ENCODE measurements at places on chromosomes 12 and 14. TPM values are rescaled to one million over a fixed set of nuclear protein-coding genes. Genes with fewer than 3 reads are reported as not detected.

Gene DDN
- 0.12 TPM for total RNA-seq

Gene CYP27B1
- total RNA-seq, result 4.3 TPM

Gene GLI1
- total RNA-seq, result 5.7 TPM

Gene ZNF839
- 12.5 TPM for total RNA-seq

DNA sequence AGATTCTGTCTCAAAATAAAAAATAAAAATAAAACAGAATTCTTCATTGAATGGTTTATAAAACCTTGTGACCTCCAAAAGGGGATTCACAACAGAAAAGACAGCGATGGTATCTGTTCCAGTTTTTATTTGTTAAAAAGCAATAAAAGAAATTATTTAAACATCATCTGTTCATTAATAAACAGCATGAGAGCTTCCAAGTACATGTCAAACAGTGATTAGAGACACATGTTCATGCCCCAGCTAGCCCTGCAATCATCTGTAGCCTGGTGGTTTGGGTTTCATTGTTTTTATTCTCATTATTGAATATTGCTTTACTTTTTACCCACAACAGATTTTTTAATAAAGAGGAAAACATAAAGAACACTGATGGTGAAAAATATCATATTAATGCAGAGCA lies 173.3 kb downstream of the ANO2 start:
- no peak overlapping the region for H3K27ac ChIP-seq
- no peak for DNase-seq
- H3K4me1 ChIP-seq, result peaks cover 40% of the 10 kb centered on the region
- H3K27me3 ChIP-seq, result no peaks in the 10 kb centered on the region
- H3K4me3 ChIP-seq, result no peak overlapping the region

- no peak overlapping the region for H3K4me3 ChIP-seq
- H3K27ac ChIP-seq, result no peak overlapping the region
- no peaks in the 10 kb centered on the region for H3K36me3 ChIP-seq
- no peaks in the 10 kb centered on the region for H3K4me1 ChIP-seq
These were observed 40.9 kb downstream of the RTN1 start for GRCh38 chr14:59829469-59830337.

GRCh38 chr14:100296106-100296651 lies 10.1 kb downstream of the SLC25A29 start:
- H3K27ac ChIP-seq, result no peak overlapping the region
- DNase-seq, result peak; percentile 8
- no peak overlapping the region for H3K4me3 ChIP-seq
- H3K36me3 ChIP-seq, result peaks cover 9% of the 10 kb centered on the region
- H3K27me3 ChIP-seq, result no peaks in the 10 kb centered on the region

Gene HHIPL1
- 1.7 TPM for total RNA-seq

DNA sequence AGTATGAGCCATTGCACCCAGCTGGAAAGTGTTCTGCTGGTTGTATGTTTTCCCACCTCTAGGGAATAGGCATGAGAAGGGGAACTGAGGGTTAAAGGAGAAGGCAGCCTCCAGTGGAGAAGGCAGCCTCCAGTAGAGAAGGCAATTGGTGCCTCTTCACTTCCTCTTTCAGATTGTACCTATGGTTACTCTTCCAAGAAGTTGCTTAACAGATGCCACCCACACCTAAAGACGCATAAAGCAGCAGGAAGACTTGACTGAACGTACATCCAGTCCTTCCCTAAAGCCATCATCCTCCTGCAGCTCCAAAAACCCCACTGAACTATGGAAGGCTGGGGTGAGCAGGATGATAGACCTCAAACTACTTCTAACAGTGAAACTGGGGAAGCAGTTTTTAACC lies 13.1 kb downstream of the DPF3 start:
- no peak overlapping the region for H3K27ac ChIP-seq
- DNase-seq, result no peak
- H3K4me1 ChIP-seq, result peaks cover 1% of the 10 kb centered on the region
- no peaks in the 10 kb centered on the region for H3K36me3 ChIP-seq
- peak overlapping the region; percentile 4 for H3K4me3 ChIP-seq
- H3K27me3 ChIP-seq, result no peaks in the 10 kb centered on the region

Gene ZNF605
- 10.7 TPM for total RNA-seq

- no peaks in the 10 kb centered on the region for H3K27me3 ChIP-seq
- no peak overlapping the region for H3K4me3 ChIP-seq
- DNase-seq, result no peak
- H3K36me3 ChIP-seq, result no peaks in the 10 kb centered on the region
These were observed 83.8 kb downstream of the NRXN3 start for GRCh38 chr14:78253986-78254385.

Gene HSPB8
- total RNA-seq, result 34.4 TPM

GRCh38 chr14:37707716-37708115 lies 112.3 kb downstream of the TTC6 start:
- H3K4me1 ChIP-seq, result no peaks in the 10 kb centered on the region
- no peaks in the 10 kb centered on the region for H3K36me3 ChIP-seq
- no peak for DNase-seq
- no peaks in the 10 kb centered on the region for H3K27me3 ChIP-seq
- no peak overlapping the region for H3K4me3 ChIP-seq
- no peak overlapping the region for H3K27ac ChIP-seq

Gene GALNT9
- 1.4 TPM for total RNA-seq

GRCh38 chr14:49105512-49105911 lies 480.7 kb downstream of the RPS29 start:
- H3K27ac ChIP-seq, result no peak overlapping the region
- no peaks in the 10 kb centered on the region for H3K4me1 ChIP-seq
- H3K36me3 ChIP-seq, result no peaks in the 10 kb centered on the region
- H3K27me3 ChIP-seq, result no peaks in the 10 kb centered on the region
- H3K4me3 ChIP-seq, result no peak overlapping the region

DNA sequence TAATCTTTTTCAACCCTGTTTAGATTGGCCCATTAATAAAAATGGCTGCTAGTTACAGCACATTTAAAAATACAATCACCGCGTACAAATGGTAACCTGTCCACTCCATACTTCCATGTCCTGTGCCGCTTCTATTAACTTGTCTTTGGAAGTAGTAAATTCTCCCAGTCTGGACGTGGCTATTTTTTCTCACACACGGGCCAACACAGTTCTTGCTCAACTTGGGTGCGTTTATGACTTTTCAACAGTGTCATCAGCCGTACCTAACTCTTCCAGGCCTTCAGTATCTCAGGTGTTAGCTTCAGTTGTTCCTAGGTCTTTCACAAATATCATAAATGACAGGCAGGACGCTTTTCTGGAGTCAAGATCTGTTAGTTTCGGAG lies 475 bp upstream of the PCNX1 start:
- H3K36me3 ChIP-seq, result no peaks in the 10 kb centered on the region
- H3K4me1 ChIP-seq, result peaks cover 37% of the 10 kb centered on the region
- peak overlapping the region; percentile 70 for H3K4me3 ChIP-seq

DNA sequence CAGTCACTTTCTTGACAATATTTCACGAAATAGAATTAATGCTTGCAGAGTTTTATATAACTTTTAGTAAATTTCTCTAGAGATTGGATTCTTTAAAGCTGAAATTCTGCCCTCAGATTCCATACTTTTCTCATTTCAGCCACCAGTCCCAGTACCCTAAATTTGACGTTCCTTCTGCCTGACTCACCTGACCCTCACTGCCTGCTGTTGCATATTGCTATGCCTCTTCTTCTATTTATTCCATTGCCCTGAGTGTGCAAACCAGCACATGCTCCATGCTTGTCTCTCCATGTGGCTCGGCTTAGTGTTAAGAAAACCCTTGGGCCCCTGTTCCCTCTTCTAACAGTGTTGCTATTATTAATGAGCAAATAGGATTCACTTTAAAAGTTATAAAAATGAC lies 533.3 kb downstream of the LRFN5 start:
- DNase-seq, result no peak
- H3K27me3 ChIP-seq, result no peaks in the 10 kb centered on the region
- H3K4me1 ChIP-seq, result no peaks in the 10 kb centered on the region
- H3K27ac ChIP-seq, result no peak overlapping the region

- no peak overlapping the region for H3K4me3 ChIP-seq
- H3K27me3 ChIP-seq, result no peaks in the 10 kb centered on the region
- H3K36me3 ChIP-seq, result peaks cover 42% of the 10 kb centered on the region
- DNase-seq, result peak; percentile 69
- no peaks in the 10 kb centered on the region for H3K4me1 ChIP-seq
- no peak overlapping the region for H3K27ac ChIP-seq
These were observed 24.9 kb downstream of the DEGS2 start for GRCh38 chr14:100134586-100134985.

- peak overlapping the region; percentile 5 for H3K27ac ChIP-seq
- peaks cover 18% of the 10 kb centered on the region for H3K36me3 ChIP-seq
- no peak overlapping the region for H3K4me3 ChIP-seq
- DNase-seq, result peak; percentile 53
- H3K27me3 ChIP-seq, result no peaks in the 10 kb centered on the region
These were observed 30.7 kb downstream of the P2RX4 start for GRCh38 chr12:121240484-121241101.

- no peaks in the 10 kb centered on the region for H3K4me1 ChIP-seq
- no peak for DNase-seq
- H3K4me3 ChIP-seq, result no peak overlapping the region
- H3K36me3 ChIP-seq, result no peaks in the 10 kb centered on the region
- H3K27me3 ChIP-seq, result no peaks in the 10 kb centered on the region
- no peak overlapping the region for H3K27ac ChIP-seq
These were observed 61.7 kb upstream of the RFLNA start for GRCh38 chr12:124233041-124233796.

GRCh38 chr14:102516531-102517391 lies 7.2 kb upstream of the ANKRD9 start:
- peak; percentile 64 for DNase-seq
- H3K36me3 ChIP-seq, result no peaks in the 10 kb centered on the region
- no peak overlapping the region for H3K27ac ChIP-seq
- no peaks in the 10 kb centered on the region for H3K27me3 ChIP-seq
- H3K4me3 ChIP-seq, result peak overlapping the region; percentile 43

DNA sequence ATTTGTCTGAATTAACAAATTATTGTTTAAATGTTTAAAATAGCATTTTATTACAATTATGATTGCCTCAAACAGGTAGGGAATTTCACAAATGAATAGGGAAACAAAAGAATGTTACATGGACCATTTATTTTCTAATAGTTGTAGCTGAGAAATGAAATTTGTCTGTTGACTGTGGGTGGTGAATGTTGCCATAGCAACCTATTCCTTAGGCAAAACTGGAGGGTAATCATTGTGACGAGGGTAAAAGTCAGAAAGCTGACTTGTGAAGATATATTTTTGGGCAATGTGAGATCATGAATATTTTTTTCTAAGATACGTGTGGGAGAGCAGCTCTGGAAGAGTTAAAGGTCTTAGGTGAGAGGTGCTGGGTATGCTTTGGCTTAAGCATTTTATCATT lies 24.2 kb upstream of the CLEC14A start:
- H3K36me3 ChIP-seq, result no peaks in the 10 kb centered on the region
- H3K27me3 ChIP-seq, result no peaks in the 10 kb centered on the region
- no peak for DNase-seq
- no peaks in the 10 kb centered on the region for H3K4me1 ChIP-seq

DNA sequence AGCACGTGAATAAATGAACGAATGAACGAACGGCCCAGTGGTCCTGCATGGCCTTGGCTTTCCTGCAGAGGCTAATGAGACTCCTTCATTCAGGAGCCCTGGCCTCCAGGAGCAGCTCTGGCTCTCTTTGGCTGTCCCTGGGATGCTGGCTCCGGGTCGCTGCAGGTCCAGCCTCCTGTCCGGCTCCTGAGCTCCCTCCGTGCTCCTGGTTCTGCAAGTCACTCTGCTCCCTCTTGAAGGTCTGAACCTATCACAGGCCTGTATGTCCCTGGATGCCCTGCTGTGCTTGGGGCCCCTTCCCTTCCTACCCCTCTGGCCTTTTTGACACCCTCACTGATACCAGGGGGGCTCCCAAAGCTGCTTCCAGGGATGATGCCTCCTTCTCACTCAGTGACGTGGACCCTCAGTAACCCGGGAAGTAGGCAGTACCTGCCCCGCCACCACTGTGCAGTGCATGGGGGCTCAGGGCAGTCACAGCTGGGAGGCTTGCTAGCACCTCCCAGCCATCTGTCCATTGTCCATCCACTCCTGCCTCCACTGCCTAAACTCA lies 133.7 kb upstream of the C14orf180 start:
- no peaks in the 10 kb centered on the region for H3K36me3 ChIP-seq
- no peak overlapping the region for H3K4me3 ChIP-seq
- no peaks in the 10 kb centered on the region for H3K27me3 ChIP-seq
- no peaks in the 10 kb centered on the region for H3K4me1 ChIP-seq

- no peak overlapping the region for H3K4me3 ChIP-seq
- H3K27me3 ChIP-seq, result no peaks in the 10 kb centered on the region
- H3K27ac ChIP-seq, result no peak overlapping the region
- no peak for DNase-seq
- no peaks in the 10 kb centered on the region for H3K36me3 ChIP-seq
These were observed 7.1 kb upstream of the MYF6 start for GRCh38 chr12:80700327-80700726.
